HL-60 (cell line): ENCODE measurements at places on chromosomes 13 and 19.

GRCh38 chr13:61415058-61415721, 459 bp downstream of the PCDH20 start:
- no peak for DNase-seq

GRCh38 chr13:113338451-113338850, 25.5 kb downstream of the GRTP1 start:
- DNase-seq = no peak

DNA sequence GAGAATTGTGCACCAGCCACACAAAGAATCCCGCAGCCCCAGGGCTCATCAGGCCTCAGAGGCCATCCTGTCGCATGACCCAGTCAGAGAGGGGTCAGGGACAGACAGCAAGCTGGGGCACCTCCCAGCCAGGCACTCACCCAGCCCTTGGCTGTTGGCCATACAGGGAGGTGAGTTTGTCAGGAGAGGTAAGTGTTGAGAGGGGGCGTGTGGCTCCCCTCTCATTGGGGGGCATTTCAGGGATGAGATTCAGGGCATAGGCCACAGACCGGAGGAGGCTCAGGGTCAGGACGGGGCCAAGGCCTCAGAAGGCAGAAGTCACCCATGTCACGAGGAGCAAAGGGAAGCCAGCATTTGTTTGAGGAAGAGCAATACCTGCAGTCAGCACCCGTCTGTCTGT, 37.1 kb downstream of the MYO9B start:
- peak; percentile 45 for DNase-seq

GRCh38 chr19:3073931-3074595, 11.8 kb upstream of the TLE5 start:
- no peak for DNase-seq

GRCh38 chr19:1252221-1252820, 3.9 kb downstream of the MIDN start:
- DNase-seq = peak; percentile 84

DNA sequence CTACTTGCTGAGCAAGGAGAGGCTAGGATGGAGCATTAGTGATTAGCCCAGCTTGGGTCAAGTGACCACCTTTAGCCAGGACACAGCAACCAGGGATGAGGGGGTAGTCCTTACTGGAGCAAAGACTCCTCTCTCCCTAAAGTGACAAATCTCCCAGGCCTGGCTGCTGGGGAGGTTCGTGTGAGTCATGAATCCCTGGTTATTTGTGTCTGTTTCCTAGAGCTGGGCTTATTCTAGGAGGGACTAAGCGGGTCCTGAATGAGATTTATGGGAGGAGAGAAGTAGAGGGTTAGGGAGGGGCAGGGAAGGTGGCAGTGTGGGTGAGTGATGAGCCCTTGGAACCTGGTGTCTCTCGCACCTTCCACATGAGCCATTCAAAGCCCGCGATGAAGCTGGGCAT, 487.3 kb downstream of the TSHZ3 start:
- DNase-seq = no peak

- DNase-seq = no peak
Measured at GRCh38 chr13:113947311-113948033, 26.4 kb downstream of the C13orf46 start.

DNA sequence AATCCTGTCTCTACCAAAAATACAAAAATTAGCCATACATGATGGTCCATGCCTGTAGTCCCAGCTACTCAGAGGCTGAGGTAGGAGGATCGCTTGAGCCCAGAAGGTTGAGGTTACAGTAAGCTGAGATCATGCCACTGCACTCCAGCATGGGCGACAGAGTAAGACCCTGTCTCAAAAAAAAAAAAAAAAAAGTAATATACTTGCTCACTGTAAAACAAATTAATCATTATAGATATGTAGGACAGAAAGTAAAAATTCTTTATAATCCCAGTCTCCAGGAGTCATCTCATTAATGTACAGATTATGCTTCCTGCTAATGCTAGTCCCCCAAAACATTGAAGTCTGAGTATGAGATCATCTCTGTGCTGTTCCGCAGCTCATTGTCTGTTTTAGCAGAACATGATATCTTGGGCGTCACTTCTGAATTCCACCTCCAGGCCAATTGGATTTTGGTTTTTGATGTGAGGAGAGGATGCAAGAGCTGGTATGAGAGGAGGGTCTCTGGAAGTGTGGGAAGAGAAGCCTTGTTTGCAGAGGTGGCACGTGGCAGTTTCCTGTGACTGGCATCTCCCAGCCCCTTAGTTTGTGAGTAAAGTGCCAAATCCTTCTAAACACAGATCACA, 75.4 kb upstream of the NPAS1 start:
- DNase-seq = no peak

- DNase-seq = no peak
Measured at GRCh38 chr13:30908416-30908980, 2.4 kb downstream of the MEDAG start.

DNA sequence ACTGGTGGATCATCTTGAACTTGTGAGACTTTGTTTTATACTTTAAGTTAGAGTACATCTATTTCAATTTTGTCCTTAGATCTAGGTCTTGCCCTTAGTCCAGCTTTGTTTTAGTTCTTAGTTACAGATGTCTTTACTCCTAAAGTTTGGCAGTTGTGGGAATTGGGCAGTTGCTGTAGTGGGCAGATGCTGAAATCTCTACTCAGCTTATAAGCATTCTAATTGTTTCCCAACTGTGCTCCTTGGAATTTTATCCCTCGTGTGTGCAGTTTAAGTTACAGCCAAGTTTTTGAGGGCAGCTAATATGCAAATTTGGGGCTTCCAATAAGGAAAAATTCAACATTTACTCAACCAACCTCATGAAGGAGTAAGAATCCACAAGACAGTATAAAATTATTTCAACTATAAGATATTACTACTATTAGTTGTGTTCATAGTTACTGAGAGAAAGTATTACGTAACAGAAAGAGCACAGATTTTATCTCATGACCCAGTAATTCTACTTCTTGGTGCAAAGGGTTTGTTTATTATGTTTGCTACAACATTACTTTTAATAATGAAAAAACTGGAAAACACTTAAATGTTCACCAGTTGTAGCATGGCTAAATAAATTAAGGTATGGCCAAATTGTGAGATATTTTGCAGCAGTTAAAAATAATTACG, 32.9 kb downstream of the CCDC122 start:
- DNase-seq = no peak

DNA sequence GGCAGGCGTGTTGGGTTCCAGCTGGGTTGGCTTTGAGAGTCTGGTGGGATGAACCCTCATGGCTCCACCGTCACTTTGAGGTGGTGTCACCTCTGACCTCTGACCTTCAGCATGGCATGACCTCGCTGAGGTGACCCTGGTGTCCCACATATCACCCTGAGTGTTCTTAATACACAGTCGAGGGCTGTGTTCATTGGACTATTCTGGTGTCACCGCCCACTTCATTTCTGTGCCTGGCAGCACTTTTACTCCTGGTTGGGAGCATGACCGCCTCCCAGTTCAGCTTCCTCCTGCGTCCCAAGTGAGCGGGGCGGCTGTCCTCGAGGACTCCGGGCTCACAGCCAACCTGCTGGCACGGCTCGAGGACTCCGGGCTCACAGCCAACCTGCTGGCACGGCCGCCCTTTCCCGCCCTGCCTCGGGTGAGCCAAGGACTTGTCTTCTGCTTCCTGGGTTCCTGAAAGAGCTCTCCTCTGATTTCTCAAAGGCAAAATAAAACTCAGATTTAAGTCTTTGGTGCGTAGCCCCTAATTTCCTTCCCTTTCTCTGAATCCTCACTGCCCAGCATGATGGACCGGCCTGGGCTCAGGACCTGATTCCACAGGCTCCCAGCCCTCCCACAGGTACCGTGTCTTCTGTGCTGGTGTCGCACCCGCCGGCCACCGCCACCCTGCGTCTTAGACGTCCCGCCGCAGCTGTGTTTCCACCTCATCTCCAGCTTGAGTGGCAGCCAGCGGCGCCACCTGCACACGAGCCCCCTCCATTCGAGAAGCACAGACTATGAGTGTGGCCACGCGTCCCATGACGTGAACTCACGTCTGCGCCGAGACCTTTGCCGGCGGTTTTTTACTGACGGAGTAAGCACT, 10.4 kb downstream of the ATP4B start:
- no peak for DNase-seq

GRCh38 chr19:45643024-45643926, 4.1 kb upstream of the EML2 start:
- peak; percentile 73 for DNase-seq

DNA sequence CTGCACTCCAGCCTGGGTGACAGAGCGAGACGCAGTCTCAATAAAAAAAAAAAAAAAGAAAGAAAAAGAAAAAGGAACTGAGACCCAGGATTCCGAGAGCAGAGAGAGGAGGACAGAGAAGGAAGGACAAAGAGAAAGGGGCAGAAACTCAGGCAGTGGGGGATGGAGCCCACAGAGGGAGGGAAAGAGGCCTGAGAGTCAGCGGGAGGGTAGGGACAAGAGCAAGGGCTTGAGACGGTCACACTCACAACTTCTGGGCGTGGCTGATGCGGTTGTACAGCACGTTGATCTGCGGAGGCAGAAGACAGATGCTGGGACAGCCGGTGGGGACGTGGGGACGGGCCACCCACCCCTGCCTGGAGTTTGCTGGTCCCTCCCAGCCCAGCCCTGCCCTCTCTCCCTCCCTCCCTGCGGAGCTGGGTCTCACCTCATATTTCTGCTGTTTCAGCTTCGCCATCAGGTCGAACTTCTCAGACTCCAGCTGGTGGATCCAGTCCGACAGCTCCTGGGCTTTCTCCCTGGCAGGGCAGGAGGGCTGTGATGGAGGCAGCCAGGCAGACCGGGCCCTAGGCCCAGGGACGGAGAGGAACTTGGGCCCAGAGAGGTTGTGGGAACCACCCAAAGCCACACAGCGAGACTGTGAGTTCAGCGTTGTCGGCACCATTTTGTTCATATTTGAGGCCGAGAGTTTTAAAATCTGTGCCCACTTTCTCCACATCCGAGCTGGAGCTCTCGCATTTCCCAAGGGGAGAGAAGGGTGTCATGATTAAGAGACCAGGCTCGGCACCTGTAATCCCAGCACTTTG, 15.2 kb downstream of the TNNT1 start:
- DNase-seq = peak; percentile 63

- no peak for DNase-seq
Measured at GRCh38 chr13:100881291-100881864, 206.8 kb upstream of the TMTC4 start.

GRCh38 chr13:28049880-28050875, 50.2 kb downstream of the FLT3 start:
- DNase-seq = no peak

- DNase-seq = no peak
Measured at GRCh38 chr19:46279177-46279576, 17.7 kb upstream of the HIF3A start.

GRCh38 chr13:51541809-51542258, 42.4 kb upstream of the WDFY2 start:
- no peak for DNase-seq

- DNase-seq = no peak
Measured at GRCh38 chr13:32431361-32431760, 3.4 kb upstream of the N4BP2L1 start.

DNA sequence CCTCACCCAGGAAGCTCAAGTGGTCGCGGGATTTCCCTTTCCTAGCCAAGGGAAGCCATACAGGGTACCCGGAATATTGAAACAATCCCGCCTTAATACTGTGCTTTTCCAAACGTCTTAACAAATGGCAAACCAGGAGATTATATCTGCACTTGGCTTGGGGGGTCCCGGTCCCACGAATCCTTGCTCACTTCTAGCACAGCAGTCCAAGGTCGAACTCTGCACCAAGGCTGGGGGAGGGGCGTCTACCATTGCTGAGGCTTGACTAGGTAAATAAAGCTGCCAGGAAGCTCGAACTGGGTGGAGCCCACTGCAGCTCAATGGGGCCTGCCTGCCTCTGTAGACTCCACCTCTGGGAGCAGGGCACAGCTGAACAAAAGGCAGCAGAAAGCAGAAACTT, 1644.8 kb downstream of the PCDH9 start:
- DNase-seq = no peak

DNA sequence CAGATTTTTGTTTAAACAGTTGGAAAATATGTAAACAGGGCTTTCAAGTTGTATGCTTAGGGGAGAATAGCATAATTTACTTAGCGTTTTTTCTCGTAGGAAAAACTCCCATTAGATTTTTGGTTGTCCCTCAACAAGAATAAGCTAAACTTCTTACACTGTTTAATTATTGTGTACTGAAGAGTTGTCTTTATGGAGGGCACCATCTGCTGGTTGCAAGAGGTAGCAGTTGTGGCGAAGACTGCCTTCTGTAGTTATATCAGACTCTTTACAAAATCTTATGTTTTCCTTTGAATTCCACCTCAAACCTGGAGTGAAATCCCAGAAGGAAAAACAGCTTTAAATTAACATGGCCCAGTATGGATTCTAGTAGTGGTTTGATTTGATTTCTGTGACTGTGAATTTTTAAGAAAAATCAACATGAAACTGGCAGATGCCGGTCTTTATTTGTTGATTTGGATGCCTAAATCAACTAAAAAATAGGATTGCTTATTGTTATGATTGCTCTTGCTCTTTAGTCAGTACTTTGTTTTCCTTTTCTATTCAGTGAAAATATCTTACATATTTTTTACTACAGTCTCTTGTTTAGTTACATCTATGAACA, 53.4 kb downstream of the PDS5B start:
- peak; percentile 21 for DNase-seq

- no peak for DNase-seq
Measured at GRCh38 chr13:33032037-33032625, 15.9 kb downstream of the KL start.

- no peak for DNase-seq
Measured at GRCh38 chr19:3443840-3444694, 36.3 kb downstream of the SMIM24 start.

- DNase-seq = no peak
Measured at GRCh38 chr19:39684267-39684666, 20.0 kb upstream of the LGALS14 start.

GRCh38 chr19:35430409-35431144, 17.5 kb upstream of the FFAR2 start:
- peak; percentile 60 for DNase-seq

- DNase-seq = no peak
Measured at GRCh38 chr13:114227528-114227927, 7.2 kb upstream of the CDC16 start.
